ENCODE measurements at places on chromosomes 11 and 22. TPM values are rescaled to one million over a fixed set of nuclear protein-coding genes. Genes with fewer than 3 reads are reported as not detected.

SLC22A9 gene
- 2.1 TPM for total RNA-seq

CEND1 gene
- total RNA-seq: 200 TPM

GDPD4 gene
- total RNA-seq: not detected

TMEM132A gene
- 162 TPM for total RNA-seq

DCDC1 gene
- 4.3 TPM for total RNA-seq

ZC3H12C gene
- 19.3 TPM for total RNA-seq

SLC37A2 gene
- total RNA-seq: 0.68 TPM

TREH gene
- not detected for total RNA-seq

MUC2 gene
- total RNA-seq: not detected

UPB1 gene
- total RNA-seq: 0.27 TPM

PANX2 gene
- total RNA-seq: 45.9 TPM

RCOR2 gene
- 13.3 TPM for total RNA-seq

TRIM34 gene
- total RNA-seq: 2.0 TPM

LYVE1 gene
- total RNA-seq: 6.9 TPM

NUP160 gene
- total RNA-seq: 20.1 TPM

CKAP5 gene
- 175 TPM for total RNA-seq

EHF gene
- 1.5 TPM for total RNA-seq

MS4A6A gene
- total RNA-seq: 8.8 TPM

RAG1 gene
- 0.64 TPM for total RNA-seq

SIRT3 gene
- 60.5 TPM for total RNA-seq

Measured in dorsolateral prefrontal cortex (tissue), 122 donors.